LNCaP clone FGC (cell line): ENCODE measurements at places on chromosomes 7 and 10.

DNA sequence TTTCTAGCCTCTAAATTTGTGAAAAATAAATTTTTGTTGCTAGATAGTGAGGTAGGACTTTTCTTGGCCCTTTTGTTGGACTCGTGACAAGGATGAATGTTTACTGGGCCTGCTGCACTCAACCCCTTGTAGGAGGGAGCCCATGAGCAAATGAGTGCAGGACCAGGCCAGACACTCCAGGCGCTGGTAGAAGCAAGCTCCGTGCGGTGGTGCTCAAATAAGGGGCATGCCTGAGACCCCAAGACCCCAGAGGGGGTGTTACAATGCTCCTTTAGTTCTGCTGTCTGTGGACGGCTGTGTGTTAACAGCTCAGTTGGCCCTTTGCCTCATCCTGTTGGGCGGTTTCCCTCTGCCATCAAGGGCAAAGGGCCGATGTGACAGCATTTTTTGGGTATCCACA is 1195.3 kb upstream of the PHF14 start:
- no peak for DNase-seq

GRCh38 chr7:1244700-1245523 is 12.2 kb downstream of the UNCX start:
- DNase-seq: no peak

GRCh38 chr10:130470973-130471372 is 334.8 kb downstream of the GLRX3 start:
- DNase-seq: no peak

DNA sequence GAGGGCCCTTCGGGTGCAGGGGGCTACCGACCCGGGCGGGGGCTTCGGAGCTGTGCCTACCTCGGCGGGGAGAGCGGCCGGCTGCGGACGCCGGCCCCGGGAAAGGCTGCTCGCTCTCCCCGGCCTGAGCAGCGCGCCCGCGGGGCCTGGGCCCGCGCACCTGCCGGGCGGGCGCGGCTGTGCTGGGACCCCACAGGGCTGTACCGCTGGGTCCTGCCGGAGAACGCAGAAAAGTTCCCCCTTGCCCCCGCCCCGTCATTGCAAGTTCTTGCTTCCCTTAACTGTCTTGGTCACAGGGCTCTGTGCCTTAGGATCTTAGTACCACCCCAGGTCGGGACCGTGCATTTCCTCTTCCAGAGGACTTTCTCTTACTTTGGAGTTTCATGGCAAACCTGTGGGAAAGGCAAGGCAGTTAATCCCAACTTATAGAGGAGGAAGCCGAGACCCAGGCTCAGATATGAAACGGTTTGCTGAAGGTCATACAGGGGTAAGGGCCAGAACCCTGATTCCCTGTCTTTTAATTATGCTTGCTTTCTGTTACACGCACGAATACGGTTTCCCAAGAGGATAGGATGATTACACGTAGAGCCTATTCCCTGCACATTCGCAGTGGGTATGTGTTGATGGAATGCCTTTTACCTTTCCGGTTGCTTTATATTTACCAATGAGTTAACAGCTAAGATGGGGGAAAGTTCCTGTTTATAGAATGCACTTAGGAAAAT is 652 bp downstream of the PCGF5 start:
- no peak for DNase-seq
